ENCODE measurements at places on chromosomes 12 and 14.

GRCh38 chr12:4615667-4616066, 33.2 kb downstream of the AKAP3 start:
- no peak for DNase-seq

DNA sequence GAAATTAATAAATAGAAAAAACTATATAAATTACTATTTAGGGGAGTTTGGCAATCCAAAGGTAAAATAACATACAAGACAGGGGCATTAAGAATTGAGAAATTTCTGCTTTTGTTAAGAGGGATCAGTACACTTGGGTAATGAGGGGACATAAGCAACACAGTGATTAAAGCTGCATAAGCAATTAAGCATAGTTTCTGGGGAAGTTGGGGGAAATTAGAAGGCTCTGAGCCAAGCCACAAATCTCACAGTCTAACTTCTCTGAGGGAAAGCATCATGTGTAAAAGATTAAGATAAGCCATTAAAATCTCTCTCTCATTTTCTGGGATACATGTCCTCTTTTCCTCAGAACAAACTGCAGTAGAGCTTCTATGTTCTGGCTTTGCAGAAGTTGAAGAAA, 533.9 kb upstream of the LRFN5 start:
- DNase-seq: no peak

DNA sequence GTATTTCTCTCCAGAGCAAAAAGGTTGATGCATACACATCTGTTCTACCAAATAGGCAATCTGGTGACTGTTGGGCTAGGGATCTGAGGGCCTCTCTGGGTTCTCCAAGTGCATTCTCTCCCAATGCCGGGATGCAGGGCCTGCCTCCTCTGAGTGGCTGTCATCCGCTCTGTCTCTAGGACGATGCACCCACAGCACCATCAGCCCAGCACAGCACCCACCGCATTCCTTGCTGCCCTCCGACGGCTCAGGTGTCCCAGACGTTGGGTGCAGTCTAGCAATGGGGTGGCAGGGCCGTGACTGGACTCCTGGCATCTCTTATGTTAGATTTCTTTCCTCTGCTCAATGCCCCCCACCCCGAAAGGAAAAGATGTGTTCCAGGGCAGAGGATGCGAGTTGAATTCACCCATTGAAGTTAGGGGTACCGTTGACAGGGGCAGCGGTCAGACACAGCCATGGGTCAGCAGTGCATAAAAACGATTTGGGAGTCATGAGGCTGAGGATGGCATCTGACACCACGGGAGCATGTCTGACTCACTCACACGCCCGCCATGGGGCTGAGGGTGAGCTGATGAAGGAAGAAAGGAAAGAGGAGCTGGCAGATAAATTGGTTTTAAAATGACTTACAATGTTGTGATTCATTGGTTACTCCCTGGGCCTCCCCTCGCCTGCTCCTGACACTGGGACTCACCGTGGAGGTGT, 93.2 kb upstream of the C14orf180 start:
- DNase-seq: no peak

- no peak for DNase-seq
These were observed 65.0 kb downstream of the FOXN4 start for GRCh38 chr12:109244073-109244472.

- DNase-seq: peak; percentile 2
These were observed 200.9 kb downstream of the TMEM132C start for GRCh38 chr12:128467882-128468281.

DNA sequence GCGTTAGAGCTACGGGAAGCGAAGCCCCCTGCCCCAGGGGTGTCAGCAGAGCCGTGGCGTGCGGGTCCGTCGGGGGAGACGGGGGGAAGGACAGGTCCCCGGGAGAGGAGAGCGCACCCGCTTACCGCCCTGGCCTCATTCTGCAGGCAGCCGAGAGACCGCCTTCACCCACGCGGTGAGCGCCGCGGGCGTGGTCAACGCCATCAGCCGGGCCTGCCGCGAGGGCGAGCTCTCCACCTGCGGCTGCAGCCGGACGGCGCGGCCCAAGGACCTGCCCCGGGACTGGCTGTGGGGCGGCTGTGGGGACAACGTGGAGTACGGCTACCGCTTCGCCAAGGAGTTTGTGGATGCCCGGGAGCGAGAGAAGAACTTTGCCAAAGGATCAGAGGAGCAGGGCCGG, 10.5 kb downstream of the WNT5B start:
- DNase-seq: no peak

DNA sequence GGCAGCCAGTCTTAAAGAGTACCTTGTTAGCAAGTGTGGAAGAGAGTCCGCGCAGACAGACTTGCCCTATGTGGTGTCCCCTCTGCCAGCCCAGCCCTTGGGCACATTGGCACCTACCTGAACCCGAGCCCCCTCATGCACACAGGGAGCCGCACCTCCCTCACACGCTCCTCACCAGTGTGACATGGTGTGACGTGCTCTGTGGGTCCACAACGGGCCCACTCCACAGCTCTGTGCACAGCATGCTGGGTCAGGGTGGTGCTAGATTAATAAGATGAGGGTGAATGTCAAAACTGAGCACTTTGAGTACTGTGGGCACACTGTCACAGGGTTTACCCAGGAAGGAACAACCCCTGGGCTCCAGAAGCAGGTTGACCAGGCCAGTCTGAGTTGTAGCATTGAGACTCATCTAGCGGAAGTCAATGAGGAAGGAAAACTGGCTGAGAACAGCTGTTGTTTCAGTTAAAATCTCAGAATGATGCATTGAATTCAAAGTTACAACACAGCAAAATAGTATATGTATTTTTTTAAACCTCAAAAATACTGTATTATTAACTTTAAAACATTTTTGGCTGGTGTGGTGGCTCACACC, 53.4 kb upstream of the AMN start:
- no peak for DNase-seq

- DNase-seq: no peak
These were observed 91.8 kb downstream of the ST8SIA1 start for GRCh38 chr12:22242726-22243125.

DNA sequence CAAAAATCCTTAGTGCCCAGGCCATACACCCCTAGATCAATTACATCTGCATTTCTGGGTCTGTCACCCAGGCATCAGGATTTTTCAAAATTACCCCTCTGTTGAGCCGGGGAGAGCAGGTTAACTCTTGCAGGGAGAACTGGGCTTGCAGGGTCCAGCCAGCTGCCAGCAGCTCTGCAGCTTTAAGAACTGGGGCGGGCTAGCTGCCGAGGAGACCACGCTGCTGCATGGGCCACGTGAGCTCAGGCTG, at the start of gene DGLUCY:
Gene DGLUCY, plus strand, starts transcription at position 245 of the 250 bp plus-strand sequence. CDS start 46,222 bp downstream, outside the sequence.
- no peak for DNase-seq

DNA sequence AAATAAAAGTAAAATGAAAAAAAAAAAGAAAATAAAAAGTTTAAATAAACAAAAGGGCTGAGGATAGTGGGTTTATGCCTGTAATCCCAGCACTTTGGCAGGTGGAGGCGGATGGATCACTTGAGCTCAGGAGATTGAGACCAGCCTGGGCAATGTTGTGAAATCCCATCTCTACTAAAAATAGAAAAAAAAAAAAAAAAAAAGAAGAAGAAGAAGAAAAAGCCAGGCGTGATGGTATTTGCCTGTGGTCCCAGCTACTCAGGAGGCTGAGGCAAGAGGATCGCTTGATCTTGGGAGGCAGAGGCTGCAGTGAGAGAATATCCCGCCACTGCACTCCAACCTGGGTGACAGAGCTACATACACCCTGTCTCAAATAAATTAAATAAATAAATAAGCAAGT, 3.9 kb downstream of the TAOK3 start:
- DNase-seq: no peak

DNA sequence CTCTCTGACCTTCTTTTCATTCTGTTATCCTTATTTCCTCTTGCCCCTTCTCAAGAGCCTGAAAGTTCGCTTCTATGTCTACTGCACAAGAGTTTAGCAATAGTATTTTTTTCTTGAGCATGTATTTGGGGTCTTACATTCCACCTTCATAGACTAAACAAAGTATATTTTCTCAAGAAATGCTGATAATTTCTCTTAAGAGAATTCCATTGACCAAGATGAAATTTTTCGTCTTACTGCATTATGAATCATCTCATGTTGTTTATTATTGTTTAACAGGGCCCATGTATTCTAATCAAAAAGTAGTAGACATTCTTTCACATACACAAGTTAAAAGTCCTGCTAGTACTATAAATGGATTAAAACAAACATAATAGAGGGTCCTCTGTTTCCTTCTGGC, 219.3 kb downstream of the C12orf50 start:
- no peak for DNase-seq

GRCh38 chr12:107356266-107356936, 263.1 kb upstream of the CRY1 start:
- DNase-seq: peak; percentile 76

- DNase-seq: no peak
These were observed 257.3 kb upstream of the LRFN5 start for GRCh38 chr14:41349289-41349910.

All from epithelial cell of esophagus (primary cell).